ENCODE measurements at places on chromosomes 3 and 15.

- DNase-seq, result no peak
Observed at GRCh38 chr15:40938536-40938870, 9.4 kb downstream of the DLL4 start.

DNA sequence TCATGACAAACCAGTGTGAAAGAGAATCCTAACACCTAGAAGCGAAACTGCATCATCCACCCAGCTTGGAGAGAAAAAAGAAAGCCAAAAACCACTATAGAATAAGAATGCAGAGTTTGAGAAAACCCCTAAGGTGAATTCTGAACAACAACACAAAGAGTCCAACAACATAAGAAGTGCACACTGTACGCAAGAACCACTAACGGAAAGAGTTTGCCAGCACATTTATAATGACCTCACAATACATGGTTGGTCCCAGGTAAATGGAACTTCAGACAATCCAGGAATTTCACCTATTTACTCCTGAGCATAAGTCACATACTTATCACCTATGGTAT lies 128.3 kb upstream of the BHLHE40 start:
- no peak for DNase-seq

DNA sequence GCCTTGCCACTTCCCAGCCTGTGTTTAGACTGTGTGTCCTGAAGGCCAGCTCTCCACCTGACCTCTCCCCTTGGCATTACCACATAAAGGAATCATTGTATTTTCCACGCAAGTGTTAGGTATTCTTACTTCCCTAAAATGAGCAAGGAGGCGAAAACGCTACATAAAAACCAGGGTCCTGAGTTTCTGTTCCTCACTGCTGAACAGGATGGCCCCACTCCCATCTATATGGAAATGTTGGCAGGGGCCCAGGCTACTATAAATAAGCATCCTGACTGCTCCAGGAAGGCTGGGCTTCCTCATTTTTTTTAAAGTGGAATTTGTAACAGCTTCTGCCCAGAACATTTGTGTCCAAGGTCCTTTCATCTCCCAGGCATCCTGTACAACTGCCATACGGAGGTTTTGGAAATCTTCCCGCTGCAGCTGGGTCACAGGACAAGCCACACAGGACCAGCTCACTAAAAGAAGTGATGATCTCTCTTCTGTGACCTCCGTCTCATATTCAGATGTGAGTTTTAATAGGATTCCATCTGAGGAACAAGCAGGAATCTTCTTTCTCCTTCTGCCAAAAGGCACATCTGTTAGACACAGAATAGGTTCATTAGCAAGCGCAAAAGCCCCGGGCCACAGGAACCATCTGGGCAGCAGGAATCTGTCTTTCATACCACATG lies 56.4 kb upstream of the LIMD1 start:
- peak; percentile 48 for DNase-seq

GRCh38 chr3:196186651-196187573 lies 24.3 kb downstream of the ZDHHC19 start:
- peak; percentile 59 for DNase-seq

GRCh38 chr3:160811237-160811548 lies 55.2 kb downstream of the PPM1L start:
- DNase-seq, result peak; percentile 25

Measured in NCI-H69 (cell line).